Stimulated activated CD8-positive, alpha-beta memory T cell treated with anti-CD3 and anti-CD28 coated beads, Interleukin-12 subunit alpha, Interleukin-12 subunit beta, amount 100 ng/mL, for 4 hours (primary cell): ENCODE measurements at places on chromosomes 3 and 15.

- DNase-seq: no peak
Measured at GRCh38 chr3:84275532-84275931, 683.3 kb upstream of the CADM2 start.

DNA sequence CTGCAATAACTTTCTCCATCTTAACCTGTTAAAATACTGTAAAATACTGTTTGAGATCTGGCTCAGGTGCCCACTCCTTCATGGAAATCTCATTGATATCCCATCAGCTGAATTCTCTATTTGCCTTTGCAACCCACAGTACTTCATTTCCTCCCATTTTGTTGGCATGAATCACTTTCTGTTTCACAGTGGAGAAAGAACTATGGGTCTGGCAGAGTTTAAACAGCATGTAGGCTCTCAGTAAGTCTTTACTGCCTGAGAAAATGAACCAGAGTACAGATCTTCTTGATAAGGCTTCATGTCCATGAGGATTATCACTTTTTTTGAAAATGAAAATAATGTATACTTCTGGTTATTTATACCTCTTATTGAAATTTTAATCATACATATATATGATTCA is 245.9 kb downstream of the NAALADL2 start:
- DNase-seq: no peak

DNA sequence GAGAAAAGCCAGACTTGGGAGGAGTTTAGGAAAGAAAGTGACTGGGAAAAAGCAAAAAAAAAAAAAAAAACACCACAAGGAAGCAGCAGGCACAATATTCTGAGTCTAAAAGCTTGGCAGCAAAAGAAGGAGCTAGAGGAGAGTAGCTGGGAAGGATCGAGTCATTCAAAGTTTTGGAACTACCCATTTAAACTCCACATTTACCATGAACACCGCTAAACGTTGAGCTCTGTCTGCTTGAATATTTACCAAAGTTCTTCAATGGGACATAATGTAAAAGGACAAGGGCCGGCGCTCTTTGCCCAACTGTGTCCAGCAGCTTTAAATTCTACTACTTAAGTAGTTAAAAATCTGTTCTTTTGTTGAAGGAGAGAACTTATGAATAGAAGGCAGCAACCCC is 481.9 kb downstream of the FOXP1 start:
- DNase-seq: no peak

GRCh38 chr3:52793702-52794611 is 639 bp upstream of the ITIH3 start:
- no peak for DNase-seq

DNA sequence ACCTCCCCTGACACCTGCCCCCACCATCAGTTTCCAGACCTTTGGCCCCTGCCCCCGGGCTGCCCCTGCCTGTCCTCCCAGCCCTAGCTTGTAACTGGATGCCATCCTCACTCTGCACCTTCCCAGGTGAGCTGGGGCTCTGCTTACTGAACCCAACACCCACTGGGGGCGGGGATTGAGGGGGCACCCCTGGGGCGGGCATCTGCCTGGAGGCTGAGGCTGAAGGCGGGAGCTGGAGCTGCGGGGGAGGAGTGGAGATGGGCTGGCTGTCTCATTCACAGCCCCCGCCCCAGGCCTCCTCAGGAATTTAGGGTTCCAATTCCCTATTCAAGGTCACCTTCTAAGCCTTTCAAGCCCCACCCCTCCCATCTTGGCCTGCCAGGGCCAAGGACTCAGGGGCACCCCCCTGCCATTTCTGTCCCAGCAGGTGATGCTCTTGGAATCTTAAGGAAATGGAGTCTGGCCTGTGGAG is 17.7 kb downstream of the PIF1 start:
- DNase-seq: no peak

GRCh38 chr15:59099162-59099685 is 5.7 kb upstream of the CCNB2 start:
- DNase-seq: no peak
